ENCODE measurements at places on chromosomes 2 and 18.

GRCh38 chr18:62537042-62537894, 14.4 kb downstream of the ZCCHC2 start:
- no peak for DNase-seq

DNA sequence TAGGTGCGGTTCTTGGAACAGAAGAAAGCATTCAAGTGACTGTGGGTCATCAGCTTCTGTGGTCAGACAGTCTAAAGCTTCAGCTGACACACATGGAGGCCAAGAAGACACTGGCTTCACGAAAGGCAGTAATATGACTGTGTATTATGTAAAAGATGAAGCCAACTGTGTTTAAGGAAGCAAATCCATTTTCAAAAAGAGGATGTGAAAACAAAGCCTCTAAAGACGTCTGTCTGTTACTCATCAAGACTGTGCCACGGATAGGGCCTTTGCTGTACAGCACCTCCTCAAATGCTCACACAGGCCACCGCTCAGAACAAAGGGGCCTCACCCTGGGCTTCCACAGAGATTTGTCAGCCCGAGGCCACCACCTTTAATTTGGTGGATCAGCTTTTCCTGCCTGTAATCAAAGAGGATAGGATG, 21.1 kb upstream of the TMEM163 start:
- DNase-seq, result no peak

DNA sequence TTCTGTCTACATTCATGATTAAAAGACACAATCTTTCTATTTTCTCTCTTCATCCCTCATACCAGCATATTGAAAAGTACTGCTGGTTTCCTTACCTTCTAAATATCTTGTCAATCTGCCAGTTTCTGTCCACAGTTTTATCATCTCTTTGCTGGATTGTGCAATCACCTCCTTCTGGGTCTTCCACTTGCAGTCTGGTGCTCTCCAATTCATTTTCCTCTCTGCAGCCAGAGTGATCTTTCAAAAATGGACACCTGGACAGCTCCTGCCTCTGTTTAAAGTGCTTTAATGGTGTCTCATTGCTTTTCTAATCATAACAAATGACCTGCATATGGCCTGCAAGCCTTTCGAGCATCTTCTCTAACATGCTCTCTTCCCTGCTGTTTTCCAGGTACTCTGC, 94.0 kb downstream of the C1QL2 start:
- no peak for DNase-seq

DNA sequence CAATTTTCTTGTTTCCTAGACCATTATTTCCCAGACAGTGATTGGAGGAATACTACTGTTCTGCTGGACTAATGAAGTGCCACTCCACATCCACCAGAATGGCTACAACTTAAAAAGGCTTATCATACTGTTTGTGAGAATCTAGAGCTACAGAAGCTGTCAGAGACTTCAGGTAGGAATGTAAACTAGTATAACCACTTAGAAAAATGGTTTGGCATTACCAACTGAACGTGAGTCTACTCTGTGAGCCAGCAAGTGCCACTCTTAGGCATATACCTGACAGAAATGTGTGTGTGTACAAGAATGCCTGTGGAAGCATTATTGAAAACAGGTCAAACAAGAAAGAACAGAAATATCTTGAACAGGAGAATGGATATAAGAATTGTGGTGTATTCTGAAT, 4.2 kb upstream of the SCN3A start:
- no peak for DNase-seq

DNA sequence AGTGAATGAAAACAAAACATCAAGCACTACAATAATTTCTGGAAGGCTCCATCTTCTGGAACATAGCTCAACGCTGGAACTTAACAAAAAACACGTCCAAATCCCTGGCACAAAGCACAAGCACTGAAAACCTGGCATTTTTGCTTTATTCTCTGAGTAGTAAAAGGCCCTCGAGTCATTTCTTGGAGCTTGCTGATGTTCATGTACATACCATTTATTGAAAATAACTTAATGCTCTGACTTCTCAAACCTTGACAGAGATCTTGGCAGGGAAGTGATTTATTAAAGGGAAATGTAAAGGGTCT, 76.5 kb upstream of the STK17B start:
- no peak for DNase-seq

DNA sequence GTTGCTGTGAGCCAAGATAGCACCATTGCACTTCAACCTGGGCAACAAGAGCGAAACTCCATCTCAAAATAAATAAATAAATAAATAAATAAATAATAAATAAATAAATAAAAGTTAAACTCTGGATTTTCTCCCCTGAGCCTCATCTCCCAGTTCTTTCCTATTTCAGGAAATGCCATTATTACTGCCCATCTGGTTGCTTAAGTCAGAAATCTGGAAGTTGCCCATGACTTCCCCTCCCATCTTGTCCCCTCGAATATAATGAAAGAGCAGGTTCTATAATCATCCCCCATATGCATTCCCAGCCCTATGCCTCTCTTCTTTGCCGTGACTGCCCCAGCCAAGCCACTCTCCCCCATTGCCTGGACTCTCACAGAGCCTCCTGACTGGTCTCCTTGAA, 4.2 kb upstream of the PSD4 start:
- no peak for DNase-seq

GRCh38 chr18:63905361-63905760, 2.4 kb upstream of the SERPINB10 start:
- DNase-seq, result no peak

DNA sequence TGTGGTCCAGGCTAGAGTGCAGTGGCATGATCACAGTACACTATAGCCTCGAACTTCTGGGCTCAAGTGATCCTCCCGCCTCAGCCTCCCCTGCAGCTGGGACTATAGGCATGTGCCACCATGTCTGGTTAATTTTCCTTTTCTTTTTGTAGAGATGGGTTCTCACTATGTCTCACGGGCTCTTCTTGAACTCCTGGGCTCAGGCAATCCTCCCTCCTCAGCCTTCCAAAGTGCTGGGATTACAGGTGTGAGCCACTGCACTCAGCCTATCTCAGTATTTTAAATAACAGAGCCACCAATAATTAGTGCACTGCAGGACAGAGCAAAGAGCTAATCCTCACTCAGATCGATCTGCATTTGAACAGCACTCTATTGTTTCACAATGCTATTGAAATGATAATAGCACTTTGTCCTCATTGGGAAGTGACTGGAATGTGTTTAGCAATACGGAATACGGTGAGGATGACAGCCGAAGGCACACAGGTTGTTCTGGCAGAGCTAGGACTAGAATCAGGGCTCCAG, 335.9 kb downstream of the DLGAP1 start:
- no peak for DNase-seq

DNA sequence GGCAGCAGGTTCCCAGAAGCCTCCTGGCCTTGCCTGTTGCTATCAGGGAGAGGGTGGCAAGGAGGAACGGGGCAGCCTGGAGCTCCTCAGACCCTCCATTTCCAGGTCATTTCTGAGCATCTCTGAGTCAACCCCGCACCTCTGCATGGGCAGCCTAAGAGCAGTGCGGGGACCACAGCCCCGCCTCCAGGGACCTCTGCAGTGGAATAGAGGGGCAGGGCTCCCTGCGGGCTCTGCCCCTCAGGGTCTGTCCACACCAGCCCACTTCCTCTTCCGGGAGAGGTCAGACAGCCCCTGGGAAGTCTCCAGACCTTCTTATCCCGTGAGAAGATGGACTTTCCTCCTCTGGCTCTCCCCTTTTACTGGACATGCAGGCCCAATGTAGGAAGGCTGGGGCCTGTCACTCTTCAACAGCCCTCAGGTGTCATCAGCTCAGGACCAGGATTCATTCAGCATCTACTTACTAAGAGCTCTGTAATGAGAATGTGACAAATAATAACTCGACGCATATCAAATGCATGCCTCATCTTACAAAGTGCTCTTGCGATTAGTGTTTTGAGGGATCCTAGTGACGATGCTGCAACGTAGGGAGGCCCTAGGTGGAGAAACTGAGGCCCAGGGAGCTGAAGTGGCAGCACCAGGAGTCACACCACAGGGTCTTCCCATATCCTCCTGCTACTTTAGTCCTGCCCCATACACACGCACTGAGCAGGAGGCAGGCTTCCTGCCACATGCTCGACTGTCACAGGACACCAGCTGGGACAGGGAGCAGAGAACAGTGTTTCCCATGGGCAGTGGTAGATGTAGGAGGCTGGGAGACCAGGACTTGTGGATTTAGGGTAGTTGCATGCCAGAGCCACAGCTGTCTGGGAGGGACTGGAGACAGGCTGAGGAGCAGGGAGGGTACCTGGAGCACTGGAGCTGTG, 28.0 kb downstream of the SH2D6 start:
- DNase-seq, result no peak

DNA sequence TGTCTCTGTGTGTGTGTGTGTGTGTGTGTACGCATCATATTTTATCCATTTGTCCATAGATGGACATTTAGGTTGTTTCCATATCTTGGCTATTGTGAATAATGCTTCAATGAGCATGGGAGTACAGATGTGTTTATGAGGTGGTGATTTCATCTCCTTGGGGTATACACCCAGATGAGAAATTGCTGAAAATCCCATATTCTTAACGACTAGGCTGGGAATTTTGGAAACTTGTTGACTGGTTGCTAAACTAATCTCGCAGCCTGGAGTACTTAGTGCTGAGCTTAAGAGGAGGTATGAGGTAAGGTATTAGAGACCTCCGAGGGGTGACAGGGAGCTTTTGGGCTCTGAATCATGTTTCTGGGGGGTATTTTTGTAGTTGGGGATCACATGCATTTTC, 66.0 kb upstream of the SPRED2 start:
- DNase-seq, result no peak

- DNase-seq, result peak; percentile 27
Measured at GRCh38 chr2:218995972-218996711, 2.9 kb upstream of the CRYBA2 start.

GRCh38 chr2:31140151-31140550, 1.9 kb upstream of the GALNT14 start:
- no peak for DNase-seq

DNA sequence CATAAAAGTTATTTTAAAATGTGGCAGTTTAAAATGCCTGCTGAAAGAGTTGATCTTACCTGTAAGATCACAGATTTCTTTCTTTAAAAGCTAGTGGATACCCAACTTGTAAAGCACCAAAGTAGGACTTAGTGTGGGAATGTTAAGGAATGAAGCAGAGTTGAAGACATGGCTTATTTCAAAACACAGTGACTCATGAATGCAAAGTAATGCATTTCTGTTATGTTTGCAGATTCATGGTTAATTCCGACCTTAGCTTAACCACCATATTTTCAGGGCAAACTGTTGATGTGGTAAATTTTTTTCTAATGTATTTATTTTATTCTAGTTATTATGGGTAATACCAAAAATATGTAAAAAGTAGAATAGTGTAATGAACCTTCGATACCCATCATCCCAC, 206.8 kb upstream of the FOSL2 start:
- DNase-seq, result no peak

DNA sequence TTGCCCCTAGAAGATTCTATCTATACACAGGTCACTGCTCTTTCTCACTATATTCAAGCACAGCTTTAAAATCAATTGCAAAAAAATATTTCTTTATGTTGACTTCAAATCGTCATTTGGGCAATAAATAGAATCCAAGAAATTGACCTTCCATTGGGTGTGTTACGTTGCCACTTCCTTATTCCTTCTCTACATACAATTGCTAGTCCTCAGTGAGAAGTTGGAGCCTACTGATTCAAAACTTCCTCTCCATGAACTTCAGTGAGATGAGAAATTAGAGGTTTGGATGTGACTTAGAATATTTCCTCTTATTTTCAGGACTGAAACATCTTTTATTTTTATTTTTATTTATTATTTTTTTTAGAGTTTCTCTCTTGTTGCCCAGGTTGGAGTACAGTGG, 40.3 kb downstream of the PMAIP1 start:
- DNase-seq, result no peak

DNA sequence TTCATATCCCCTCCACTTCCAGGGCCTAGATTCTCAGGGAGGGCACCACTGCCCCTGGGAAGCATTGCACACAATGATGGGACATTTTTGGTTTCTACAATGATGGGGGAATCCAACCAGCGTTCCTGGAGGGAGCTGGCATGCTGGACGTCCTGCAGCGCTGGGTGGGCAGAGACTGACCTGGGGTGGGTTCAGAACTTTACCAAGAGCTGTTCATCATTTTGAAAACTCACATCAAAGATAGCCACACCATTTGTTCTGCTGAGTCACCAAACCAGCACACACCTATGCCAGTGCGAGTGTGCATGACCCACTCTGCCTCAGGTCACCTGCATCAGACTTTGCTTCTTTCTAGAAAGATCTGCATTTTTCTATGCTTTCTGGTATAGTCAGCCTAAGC, 14.1 kb upstream of the ARMC9 start:
- no peak for DNase-seq

DNA sequence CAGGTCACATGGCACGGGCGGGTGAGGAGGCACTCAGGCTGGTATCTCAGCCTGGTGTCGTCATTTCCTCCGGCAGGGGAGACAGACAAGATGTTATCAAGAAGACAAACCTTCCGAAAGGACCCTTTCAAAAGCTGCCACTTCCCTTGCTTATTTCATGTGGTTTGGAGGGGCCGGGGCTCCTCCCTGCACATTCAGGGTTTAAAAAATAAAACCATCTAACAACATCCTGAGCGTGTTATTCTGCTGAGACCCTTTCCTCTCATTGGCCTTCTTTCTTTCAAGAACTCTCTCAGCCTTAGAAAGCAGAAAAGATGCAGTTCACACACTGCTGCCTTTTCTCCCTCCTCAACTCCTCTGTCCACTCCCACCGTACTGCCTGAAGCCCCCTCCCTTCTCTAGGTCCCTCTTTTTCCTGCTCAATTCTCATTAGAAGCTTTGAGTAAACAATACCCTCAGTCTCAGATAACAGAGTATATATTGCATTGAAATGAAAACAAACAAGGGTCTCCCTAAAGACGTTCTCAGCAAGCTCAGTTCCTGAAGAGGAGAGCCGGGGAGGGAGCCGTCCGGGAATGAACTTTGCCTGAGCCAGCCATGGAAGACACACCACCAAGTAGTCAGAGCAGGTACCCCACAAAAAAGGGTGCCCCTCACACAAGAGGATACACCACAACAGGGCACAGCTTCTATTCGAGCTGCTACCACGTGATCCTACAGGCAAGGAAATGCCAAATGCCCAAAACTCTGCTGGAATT, 9.7 kb downstream of the SMAD7 start:
- no peak for DNase-seq

DNA sequence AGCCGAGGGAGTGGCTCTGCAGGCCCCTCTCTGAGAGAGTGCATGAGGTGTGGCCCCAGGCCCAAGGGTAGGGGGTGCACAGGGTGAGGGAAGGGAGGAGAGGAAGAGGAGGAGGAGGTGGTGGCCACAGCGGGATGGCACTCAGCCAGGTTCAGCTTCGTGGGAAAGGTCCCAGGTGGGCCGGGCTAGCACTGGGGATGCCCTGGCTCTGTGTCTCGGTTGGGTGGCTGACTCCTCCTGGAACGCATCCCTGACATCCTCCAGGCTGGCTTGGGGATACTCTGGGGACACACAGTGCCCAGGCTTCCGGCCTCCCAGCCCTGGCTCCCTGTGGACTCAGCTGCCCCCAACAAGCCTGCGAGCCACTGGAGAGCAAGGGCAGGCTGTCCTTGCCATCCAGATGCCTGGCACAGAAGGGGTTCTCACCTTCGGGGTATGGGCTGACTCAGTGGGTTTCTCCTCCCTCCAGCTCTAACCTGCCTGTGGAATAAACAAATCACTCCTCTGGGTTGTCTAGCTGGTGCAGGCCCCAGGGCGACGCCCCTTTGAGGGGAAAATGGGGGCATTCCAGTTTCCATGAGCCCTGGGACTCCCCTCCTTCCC, 582 bp upstream of the ZAP70 start:
- DNase-seq, result no peak

GRCh38 chr2:222892321-222892720, 31.5 kb downstream of the ACSL3 start:
- no peak for DNase-seq

GRCh38 chr18:73662421-73662820, 485.2 kb downstream of the FBXO15 start:
- DNase-seq, result no peak

Data from HFF-Myc (cell line).